ENCODE measurements at places on chromosomes 5 and 9. TPM values are rescaled to one million over a fixed set of nuclear protein-coding genes. Genes with fewer than 3 reads are reported as not detected.

Gene DNAH5
- 0.14 TPM for total RNA-seq

Gene DND1
- 1.8 TPM for total RNA-seq

Gene NDUFS6
- total RNA-seq = 59.7 TPM

Gene CYLC2
- total RNA-seq = not detected

- H3K27me3 ChIP-seq = no peaks in the 10 kb centered on the region
- H3K4me1 ChIP-seq = no peaks in the 10 kb centered on the region
- DNase-seq = no peak
These were observed 21.3 kb downstream of the HK3 start for GRCh38 chr5:176877793-176878331.

DNA sequence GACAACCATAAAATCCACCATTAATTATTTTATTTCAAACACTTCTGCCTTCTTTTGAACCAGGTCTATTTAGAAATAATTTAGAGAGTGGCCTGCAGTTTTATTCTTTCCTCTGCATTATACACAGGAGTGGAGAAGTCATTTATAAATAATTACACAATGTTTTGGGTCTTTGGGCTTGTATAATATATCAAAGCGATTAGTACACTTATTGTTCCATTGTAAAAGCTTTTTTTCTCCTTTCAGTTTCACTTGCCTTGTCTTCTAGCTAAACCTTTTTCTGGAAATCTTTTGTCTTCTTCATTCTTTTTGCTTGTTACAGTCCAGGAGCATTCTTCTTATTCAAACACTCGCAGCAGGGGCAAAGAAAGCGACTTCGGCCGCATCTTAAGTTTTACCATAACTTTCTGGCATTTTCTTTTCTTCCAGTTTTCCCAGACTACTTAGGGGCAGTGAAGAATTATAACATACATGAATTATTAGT lies 7.3 kb upstream of the NEUROG1 start:
- H3K4me1 ChIP-seq = peaks cover 11% of the 10 kb centered on the region
- no peaks in the 10 kb centered on the region for H3K36me3 ChIP-seq
- H3K4me3 ChIP-seq = no peak overlapping the region
- no peak for DNase-seq

- no peak overlapping the region for H3K27ac ChIP-seq
- DNase-seq = no peak
- no peaks in the 10 kb centered on the region for H3K27me3 ChIP-seq
- H3K36me3 ChIP-seq = no peaks in the 10 kb centered on the region
These were observed 10.9 kb upstream of the PCDHB1 start for GRCh38 chr5:141040093-141040770.

DNA sequence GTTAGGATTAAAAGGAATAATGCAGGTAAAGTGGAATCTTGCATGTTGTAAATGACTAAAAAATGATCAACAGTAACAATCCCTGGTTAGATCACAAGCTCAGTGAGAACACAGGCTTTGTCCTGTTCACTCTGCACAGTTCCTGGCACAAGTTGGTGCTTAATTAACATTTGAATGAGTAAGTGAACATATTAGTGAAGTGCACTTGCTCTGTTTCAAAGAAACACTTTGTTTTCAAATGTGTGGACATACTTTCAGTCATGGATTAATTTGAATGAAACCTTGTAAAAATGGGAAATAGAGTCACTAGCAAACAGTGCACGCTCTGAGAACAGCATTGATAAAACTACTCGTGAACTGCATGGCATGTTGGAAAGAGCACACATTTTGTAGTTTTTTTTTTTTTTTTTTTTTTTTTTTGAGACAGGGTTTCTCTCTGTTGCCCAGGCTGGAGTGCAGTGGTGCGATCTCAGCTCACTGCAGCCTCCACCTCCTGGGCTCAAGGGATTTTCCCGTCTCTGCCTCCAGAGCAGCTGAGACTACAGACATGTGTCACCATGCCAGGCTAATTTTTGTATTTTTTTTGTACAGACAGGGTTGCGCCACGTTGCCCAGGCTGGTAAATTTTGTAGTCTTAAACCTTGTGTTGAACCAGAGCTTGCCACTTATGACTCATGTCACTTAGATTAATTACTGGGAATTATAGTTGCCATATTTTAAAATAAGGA lies 159.9 kb downstream of the LURAP1L start:
- H3K27ac ChIP-seq = no peak overlapping the region
- no peaks in the 10 kb centered on the region for H3K4me1 ChIP-seq
- H3K4me3 ChIP-seq = no peak overlapping the region
- no peaks in the 10 kb centered on the region for H3K36me3 ChIP-seq
- no peak for DNase-seq

DNA sequence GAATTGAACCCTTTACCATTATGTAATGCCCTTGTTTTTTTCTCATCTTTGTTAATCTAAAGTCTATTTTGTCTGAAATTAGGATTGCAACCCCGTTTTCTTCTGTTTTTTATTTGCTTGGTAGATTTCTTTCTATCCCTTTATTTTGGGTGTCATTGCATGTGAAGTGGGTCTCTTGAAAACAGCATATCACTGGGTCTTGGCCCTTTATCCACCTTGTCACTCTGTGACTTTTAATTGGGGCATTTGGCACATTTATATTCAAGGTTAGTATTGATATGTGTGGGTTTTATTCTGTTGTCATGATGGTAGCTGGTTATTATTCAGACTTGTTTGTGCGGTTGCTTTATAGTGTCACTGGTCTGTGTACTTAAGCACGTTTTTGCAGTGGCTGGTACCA lies 117.4 kb upstream of the MARCHF11 start:
- H3K27ac ChIP-seq = no peak overlapping the region
- H3K36me3 ChIP-seq = no peaks in the 10 kb centered on the region
- no peak for DNase-seq
- no peak overlapping the region for H3K4me3 ChIP-seq
